Dermis blood vessel endothelial cell (primary cell): ENCODE measurements at places on chromosomes 5 and 9.

DNA sequence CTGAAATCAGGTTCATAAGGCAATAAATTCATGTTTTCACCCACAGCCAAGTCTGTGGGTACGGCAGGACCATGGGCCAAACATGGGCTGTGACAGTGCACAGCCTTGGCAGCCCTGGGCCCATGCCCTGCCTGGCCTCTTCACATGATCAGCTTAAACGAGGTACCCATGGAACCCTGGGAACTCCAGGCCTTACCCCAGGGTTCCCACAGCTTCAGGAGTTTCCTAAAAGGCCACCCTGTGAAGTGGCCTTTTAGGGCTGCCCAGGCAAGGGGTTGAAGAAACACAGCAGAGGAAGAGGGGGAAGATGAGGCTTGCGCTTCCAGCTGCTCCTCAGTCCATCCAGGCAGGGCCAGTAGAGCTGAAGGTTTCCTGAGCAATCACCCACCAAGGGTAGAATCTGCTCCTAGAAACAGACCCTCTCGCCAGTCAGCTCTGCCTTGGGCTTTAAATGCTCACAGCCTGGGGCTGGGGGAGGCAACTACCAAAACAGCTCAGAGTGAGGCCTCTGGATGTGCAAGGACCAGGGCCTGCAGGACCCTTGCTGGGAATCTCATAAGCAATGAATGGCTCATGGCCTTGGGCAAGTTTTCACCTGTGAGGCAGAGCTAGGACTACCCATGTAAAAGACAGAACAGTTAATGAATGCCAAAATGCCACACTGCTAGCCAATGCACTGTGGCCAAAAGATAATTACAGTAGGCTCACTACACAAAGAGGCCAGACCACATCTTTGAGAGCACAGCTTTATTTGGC, 79.3 kb upstream of the LRRTM2 start:
- no peak for DNase-seq

GRCh38 chr5:142106061-142106460, 2.5 kb upstream of the NDFIP1 start:
- DNase-seq, result no peak

GRCh38 chr5:1777281-1778137, 22.1 kb downstream of the MRPL36 start:
- DNase-seq, result no peak

DNA sequence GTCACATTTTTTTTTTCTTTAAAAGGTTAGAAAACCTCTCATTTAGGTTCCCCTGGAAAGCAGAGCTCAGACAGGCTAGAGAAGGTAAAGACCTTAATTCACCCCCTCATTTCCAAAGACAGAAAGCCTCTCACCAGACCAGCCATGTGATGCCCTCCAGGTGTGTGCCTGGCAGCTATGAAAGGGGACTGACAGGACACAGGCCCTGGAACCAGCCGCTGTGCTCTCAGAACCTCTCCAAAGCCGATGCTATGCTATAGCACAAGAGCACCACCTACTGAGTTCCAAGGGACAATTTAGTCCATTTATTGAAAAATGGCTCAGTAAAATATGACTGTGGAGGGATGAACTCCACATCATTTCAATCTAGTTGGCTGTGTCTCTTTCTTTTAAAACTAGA, 48.8 kb downstream of the FANCC start:
- peak; percentile 69 for DNase-seq

GRCh38 chr9:88831713-88832407, 159.4 kb upstream of the S1PR3 start:
- DNase-seq, result peak; percentile 63

- peak; percentile 45 for DNase-seq
Measured at GRCh38 chr5:124743602-124744169, 2.8 kb downstream of the ZNF608 start.

- no peak for DNase-seq
Measured at GRCh38 chr5:53130266-53130665, 20.7 kb upstream of the MOCS2 start.

- no peak for DNase-seq
Measured at GRCh38 chr5:102927007-102927406, 171.9 kb downstream of the PAM start.

- DNase-seq, result peak; percentile 59
Measured at GRCh38 chr9:136943291-136944211, 987 bp downstream of the FBXW5 start.

- DNase-seq, result no peak
Measured at GRCh38 chr9:137953683-137954438, 76.3 kb downstream of the CACNA1B start.

DNA sequence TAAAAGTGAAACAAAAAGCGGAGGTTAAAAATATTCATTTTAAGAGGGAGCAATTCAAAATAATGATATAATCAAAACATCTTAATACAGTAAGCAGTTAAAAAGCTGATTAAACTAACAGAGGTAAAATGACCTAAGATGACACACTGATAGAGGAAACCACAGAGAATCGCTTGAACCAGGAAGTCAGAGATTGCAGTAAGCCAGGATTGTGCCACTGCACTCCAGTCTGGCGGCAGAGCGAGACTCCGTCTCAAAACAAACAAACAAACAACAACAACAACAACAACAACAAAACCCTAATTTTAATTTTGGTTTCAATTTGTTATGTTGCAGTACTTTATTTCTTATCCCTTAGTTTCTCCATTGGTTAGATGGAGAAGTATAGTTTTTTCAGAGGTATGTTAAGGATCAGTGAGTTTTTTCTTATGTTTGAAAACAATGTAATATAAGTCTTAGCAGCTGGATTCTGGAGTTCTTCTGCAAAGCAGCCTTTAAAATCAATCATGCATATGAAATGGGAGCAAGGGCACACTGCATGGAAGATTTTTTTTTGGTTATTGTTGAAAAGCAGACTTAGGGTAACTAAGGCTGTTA, 58.5 kb downstream of the MLANA start:
- peak; percentile 32 for DNase-seq

- DNase-seq, result no peak
Measured at GRCh38 chr5:40481241-40481640, 198.5 kb upstream of the PTGER4 start.

GRCh38 chr9:120735415-120736126, 21.3 kb upstream of the MEGF9 start:
- DNase-seq, result no peak

GRCh38 chr9:446074-446699, 231.5 kb downstream of the DOCK8 start:
- no peak for DNase-seq

- peak; percentile 13 for DNase-seq
Measured at GRCh38 chr5:149666212-149666852, 63.8 kb upstream of the PPARGC1B start.

DNA sequence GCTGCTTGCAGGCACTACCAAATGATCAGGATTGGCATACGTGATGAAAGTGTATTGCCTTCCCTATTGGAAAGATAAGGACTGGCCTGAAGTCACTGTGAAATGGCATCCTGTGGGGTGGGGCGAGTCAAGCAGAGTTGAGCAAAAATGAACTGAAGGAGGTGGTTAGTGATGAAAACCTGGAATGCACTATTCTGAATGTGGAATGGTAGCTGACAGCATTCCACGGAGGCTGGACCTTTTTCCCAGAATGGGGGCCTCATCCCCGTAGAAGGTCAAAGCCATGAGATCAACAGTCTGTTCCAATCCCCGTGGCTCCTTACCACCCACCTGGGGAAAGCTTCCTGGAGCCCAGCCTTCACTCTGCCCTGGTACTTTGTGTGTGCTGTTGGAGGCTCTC, 37.7 kb downstream of the ASS1 start:
- no peak for DNase-seq

- no peak for DNase-seq
Measured at GRCh38 chr5:168914491-168914890, 335.3 kb upstream of the PANK3 start.

DNA sequence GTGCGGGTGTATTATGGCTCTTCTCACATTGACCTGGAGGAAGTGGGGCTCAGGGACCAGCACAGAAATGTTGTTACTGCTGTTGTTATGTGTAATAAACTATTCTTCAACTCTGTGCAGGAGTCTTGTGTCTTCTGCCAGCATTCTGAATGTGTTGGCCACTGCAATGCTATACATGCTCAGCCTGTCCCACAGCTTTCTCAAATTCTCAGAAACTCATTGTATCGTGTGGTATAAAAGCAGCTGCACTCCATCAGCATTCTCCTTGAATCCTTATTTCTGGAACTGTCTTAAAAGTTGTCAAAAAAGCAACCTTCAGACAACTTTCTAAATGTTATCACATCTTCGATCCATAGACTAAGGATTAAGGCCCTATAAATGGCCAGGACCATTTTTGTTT, 72.0 kb downstream of the ZNF474 start:
- DNase-seq, result no peak

- no peak for DNase-seq
Measured at GRCh38 chr5:51622161-51622790, 239.0 kb downstream of the ISL1 start.

GRCh38 chr9:103991698-103992097, 102.4 kb upstream of the SMC2 start:
- no peak for DNase-seq

- no peak for DNase-seq
Measured at GRCh38 chr9:14797435-14797834, 74.9 kb upstream of the CER1 start.

GRCh38 chr9:76521906-76522305, 62.9 kb downstream of the GCNT1 start:
- DNase-seq, result no peak

- DNase-seq, result peak; percentile 15
Measured at GRCh38 chr5:157602505-157602904, 26.9 kb upstream of the ADAM19 start.
